ENCODE measurements at places on chromosomes 12 and 14. TPM values are rescaled to one million over a fixed set of nuclear protein-coding genes. Genes with fewer than 3 reads are reported as not detected.

Gene NGB
- polyA plus RNA-seq: not detected

Gene REP15
- 0.59 TPM for polyA plus RNA-seq

Gene GXYLT1
- polyA plus RNA-seq: 8.1 TPM

Gene FGF23
- polyA plus RNA-seq: not detected

Gene AMDHD1
- 0.31 TPM for polyA plus RNA-seq

Gene PRICKLE1
- 3.5 TPM for polyA plus RNA-seq

Gene SSPN
- 1.0 TPM for polyA plus RNA-seq

Gene SLC17A8
- polyA plus RNA-seq: not detected

Gene FKBP11
- 18.1 TPM for polyA plus RNA-seq

Gene FIGNL2
- not detected for polyA plus RNA-seq

Gene KRT78
- 1.7 TPM for polyA plus RNA-seq

Gene HNF1A
- polyA plus RNA-seq: not detected

Gene COCH
- not detected for polyA plus RNA-seq

Gene KLRC4
- polyA plus RNA-seq: not detected

Gene CLEC9A
- not detected for polyA plus RNA-seq

Gene CCDC197
- polyA plus RNA-seq: not detected

Gene PGF
- 17.5 TPM for polyA plus RNA-seq

Gene SPPL3
- 30.5 TPM for polyA plus RNA-seq

Gene DPF3
- 1.1 TPM for polyA plus RNA-seq

Gene PLBD1
- polyA plus RNA-seq: 13.4 TPM

Gene TBX3
- polyA plus RNA-seq: 5.3 TPM

Gene CLMN
- 2.9 TPM for polyA plus RNA-seq

Gene EEA1
- 14.3 TPM for polyA plus RNA-seq

Gene MMP14
- polyA plus RNA-seq: 355 TPM

Gene CEP290
- 5.6 TPM for polyA plus RNA-seq

Data from keratinocyte (primary cell).